Stimulated activated CD8-positive, alpha-beta memory T cell treated with anti-CD3 and anti-CD28 coated beads, Interleukin-2, amount 100 ng/mL, for 48 hours (primary cell): ENCODE measurements at places on chromosomes 13 and 19.

DNA sequence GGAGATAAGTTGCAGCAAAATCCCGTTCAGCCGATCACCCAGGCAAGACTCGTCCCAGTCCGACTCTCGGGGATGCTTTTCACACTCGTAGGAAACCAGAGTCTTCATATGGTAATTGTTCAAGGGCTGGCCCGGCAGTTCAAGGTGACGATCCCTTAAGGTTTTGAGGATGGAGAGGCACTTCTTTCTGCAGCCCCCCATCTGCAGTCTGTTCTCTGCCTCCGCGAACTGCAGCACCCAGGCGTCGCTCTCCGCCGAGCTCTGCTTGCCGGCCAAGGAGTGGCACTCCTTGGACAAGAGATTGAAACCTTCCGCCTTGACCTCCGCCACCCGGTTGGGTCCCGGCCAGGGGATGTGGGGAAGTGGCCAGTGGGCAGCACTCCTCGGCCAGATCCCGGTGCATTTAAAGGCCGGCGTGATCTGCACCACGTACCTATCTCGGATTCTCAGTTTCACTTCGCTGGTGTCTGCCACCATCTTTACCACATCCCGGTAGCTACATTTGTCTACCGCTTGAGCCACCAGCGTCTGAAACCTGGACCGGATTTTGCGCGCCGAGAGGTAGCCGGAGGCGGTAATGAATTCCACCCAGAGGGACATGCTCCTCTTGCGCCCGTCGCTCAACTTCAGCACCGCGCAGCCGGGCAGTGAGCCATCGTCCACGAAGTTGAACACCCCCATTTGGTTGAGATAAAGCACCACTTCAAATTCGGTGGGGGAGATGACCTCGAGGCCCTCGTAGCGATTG, 1.1 kb downstream of the MAB21L1 start:
- DNase-seq, result no peak

DNA sequence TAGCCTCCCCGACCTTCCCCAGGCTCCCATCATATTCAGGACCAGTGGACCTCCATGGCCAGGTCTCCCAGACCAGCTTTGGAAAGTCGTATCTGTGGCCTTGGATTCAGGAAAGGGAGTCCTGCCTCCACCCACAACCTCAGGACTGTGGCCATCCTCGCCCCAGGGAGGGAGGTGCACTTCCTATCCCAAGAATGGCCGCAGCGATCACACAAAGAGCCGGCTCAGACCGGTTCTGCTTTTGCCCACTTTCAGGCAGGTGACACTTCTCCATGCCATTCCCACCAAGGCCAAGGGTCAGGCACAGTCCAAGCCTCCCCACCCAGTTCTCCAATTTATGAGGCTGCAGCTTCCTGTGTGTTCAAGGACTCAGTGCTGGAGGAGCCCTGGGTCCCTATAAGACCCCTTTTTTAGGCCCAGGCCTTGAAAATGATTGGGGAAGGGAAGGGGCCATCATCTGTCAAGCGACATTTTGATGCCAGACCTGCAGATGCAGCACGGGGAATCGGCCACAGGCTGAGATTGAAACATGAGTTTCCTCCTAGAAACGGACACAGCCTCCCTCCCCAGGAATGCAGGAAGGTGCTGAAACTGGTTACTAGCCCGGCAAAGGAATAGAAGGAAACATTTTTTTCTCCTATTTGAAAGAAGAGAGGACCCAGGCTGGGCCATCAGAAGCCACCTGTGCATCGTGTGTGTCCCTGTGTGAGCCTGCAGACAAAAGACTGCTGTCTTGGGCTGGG, 65.6 kb upstream of the USE1 start:
- DNase-seq, result no peak

DNA sequence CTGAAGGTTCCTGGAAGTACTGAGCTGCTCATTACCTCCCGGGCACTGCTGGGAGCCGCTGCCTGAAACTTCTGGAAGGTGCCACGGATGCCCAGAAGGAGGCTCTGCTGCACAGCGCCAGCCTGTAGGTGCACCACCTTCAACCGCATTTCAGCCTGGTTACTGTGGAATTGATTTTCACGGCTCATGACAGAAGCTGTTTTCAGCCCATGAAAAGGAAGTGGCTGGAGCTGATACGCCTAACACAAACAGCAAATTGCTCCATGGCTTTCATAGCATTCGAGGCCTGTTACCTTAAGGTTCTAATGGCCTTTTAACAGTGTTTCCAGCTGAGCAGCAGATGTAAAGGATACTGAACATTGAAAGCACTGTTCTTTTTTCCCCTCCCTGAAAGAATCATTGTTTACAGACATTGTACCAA, 22.0 kb downstream of the GPC6 start:
- no peak for DNase-seq

DNA sequence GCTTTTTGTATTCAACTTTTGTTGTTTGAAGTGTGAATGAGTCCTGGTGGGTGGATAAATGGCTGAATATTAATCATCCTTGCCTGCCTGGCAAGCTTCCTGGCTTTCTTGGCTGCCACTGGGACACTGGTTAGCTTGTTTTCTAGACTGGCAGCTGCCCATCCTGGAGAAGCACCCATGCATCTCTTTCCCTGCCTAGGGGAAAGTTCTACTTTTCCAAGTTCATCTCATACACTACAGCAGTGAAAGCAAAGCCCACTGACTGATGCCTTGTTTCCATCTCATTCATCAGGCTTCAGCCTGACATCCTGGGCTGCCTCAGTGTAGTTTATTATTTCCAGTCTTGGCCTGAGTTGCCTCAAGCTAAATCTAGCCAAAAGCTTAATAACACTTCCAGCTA, 244.8 kb downstream of the PCDH20 start:
- no peak for DNase-seq

- DNase-seq, result no peak
Measured at GRCh38 chr13:92500192-92500591, 726.4 kb upstream of the GPC6 start.

GRCh38 chr19:51830274-51830673, 35.3 kb downstream of the FPR3 start:
- DNase-seq, result no peak

DNA sequence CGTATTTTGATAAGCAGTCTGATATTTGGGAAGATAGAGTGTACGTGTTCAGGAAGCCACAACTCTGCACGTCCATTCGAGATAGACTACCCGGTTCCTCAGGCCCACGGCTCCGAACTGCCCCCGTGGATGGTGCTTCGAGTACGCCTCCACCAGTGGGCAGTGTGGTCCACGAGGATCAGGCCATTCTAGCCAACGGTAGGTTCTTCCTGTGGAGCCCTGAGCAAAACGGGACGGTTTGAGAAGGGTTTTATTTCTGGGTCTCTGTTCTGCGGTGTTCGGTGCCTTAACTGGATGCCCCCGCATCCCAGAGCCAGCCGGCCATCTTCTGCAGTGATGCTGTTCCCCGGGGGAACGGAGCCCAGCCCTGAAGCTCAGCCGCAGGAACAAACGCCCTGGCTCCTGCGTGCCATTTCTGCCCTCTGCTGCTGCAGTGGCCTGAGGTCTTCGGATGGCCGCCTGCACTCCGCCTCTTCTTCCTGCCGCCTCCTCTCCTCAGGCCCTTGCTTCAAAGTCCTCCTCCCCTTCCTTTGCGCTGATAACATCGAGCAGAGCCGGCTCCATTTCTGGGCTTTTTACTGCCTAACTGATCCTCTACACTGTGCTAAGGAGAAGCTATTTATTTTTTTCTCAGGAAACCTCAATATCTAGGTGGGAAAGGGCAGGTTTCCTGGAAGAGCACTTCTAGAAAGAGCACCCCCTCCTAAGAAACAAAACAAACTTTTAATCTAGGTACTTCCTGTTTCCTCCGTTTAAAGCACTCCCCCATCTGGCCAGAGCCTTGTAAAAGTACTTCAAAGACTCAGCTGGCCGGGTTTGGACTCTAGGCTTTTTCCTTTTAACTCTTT, 36.2 kb upstream of the SLC46A3 start:
- no peak for DNase-seq

- no peak for DNase-seq
Measured at GRCh38 chr13:79070343-79070974, 335.6 kb downstream of the RBM26 start.

- no peak for DNase-seq
Measured at GRCh38 chr19:18746401-18747325, 44.4 kb downstream of the COMP start.

- no peak for DNase-seq
Measured at GRCh38 chr13:93752541-93752940, 525.9 kb downstream of the GPC6 start.

- DNase-seq, result peak; percentile 90
Measured at GRCh38 chr19:1241417-1242095, at the start of gene ATP5F1D. Gene ATP5F1D (plus strand): TSS chr19:1241751. CDS start chr19:1241851, 100 bp downstream.

- DNase-seq, result no peak
Measured at GRCh38 chr19:29966588-29967249, 24.7 kb downstream of the URI1 start.

GRCh38 chr13:79389026-79389425, 17.0 kb downstream of the RBM26 start:
- no peak for DNase-seq

DNA sequence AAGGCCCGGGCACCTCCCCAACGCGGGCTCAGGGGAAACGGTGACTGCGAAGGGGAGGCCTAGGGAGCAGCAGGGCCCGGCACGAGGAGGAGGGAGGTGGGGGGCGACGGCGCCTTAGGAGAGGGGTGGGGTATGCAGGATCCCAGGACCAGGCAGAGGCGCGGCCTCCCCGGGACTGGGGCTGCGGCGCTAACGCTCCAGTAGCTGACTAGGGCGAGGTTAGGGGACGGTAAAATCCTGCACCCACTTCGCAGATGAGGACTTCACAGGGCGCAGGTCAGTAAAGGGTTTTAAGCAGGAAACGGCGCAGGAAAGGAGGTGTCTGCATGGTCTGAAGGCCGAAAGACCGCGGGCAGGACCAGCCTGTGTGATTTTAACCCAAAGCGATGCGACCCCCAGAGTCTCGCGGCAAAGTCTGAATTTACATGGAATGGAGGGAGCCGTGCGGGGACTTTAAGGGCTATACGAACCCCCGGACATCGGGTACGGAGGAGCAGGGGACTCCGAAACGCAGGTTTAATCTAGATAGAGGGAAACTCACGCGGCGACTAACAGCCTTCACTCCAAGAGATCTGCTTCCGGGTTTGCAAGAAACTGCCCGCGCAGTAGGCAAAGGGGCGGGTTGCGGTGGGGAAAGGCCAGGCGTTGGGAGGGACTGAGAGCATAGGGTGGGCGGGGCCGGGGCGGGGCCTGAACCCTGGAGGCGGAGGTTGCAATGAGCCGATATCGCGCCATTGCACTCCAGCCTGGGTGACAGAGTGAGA, at the start of gene ZNF665:
ZNF665 (minus strand) TSS at position 588 of the 764 bp plus-strand sequence. CDS start 10,460 bp downstream, outside the sequence.
- peak; percentile 52 for DNase-seq

GRCh38 chr13:73035660-73036059, 23.1 kb upstream of the KLF5 start:
- no peak for DNase-seq
